ENCODE measurements at places on chromosomes 7 and 10. TPM values are rescaled to one million over a fixed set of nuclear protein-coding genes. Genes with fewer than 3 reads are reported as not detected.

Gene HTRA1
- 82.8 TPM for polyA plus RNA-seq

Gene NPSR1
- 0.23 TPM for polyA plus RNA-seq

Gene C10orf53
- polyA plus RNA-seq = 0.05 TPM

Gene CALHM1
- 0.05 TPM for polyA plus RNA-seq

Gene DTX2
- 50.3 TPM for polyA plus RNA-seq

Gene PALD1
- 10.3 TPM for polyA plus RNA-seq

Gene CRYGN
- 0.34 TPM for polyA plus RNA-seq

Gene LHFPL3
- 0.05 TPM for polyA plus RNA-seq

Gene KLF14
- polyA plus RNA-seq = 0.02 TPM

DNA sequence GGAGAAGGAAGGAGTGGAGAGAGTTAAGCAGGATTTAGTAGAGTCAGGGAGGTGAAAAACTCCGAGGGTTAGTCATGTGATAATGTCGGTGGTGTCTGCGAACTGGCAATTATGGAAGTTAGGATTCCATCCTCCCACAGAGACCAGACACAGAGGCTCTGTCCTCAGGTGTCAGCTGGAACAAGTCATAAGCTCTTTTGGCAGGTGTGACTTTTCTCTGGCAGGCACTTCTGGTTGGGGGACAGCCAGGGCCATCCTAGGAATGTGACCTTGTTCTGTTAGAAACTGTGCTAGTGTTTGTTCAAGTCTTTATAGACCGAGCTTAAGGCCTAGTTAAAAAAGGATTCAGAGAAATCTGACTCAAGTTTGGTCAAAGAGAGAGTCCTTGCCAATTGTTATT lies 371.0 kb downstream of the DPP6 start:
- DNase-seq = no peak

- DNase-seq = no peak
Observed at GRCh38 chr10:83917537-83918506, 221.5 kb upstream of the GHITM start.

DNA sequence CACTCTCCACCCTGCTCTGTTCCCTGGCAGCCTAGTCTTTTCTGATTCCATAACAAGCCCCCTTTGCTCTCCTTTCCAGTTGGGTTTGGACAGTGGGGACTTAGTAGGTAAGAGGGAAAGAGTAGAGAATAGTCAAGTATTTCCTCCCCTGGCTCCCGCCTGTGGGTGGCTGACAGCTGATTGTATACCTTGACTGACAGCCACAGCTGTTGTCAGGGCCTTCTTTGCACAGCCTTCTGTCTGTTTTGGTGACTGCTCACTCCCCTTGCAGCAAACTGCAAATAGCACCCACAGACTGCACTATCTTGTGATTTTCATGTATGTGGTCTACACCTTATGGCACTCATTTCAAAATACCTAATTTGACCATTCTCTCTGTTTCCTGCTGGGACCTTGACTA lies 486.3 kb downstream of the ACTR3B start:
- DNase-seq = no peak

- no peak for DNase-seq
Observed at GRCh38 chr7:64433590-64433989, 119.8 kb downstream of the ZNF736 start.

- no peak for DNase-seq
Observed at GRCh38 chr7:6172224-6172909, 100.1 kb downstream of the CYTH3 start.

DNA sequence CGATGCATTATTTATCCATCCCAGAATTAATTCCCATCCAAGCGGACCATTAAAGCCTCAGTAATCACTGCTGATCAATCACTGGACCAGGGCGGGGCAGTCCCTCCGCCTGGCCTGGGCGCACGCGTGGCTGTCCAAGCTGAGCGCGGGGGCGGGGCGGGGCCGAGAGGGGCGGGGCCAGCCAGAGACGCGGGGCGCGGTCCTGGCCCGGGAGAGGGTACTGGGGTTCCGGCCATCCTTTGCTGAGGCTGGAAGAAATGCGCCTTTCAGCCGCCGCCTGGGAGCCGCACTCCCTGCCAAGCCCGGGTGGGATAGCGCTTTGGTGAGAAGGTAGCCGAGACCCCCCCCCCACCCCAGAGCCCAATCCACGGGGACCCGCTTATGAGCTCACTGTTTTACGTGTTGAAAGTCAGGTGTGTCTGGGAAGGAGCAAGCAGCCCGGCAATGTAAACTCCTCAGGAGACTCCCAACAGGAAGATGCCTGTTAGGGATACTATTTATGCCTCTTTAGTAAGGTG lies at the start of gene ARHGAP22:
ARHGAP22 (minus strand) TSS at position 83 of the 518 bp plus-strand sequence. CDS start 277 bp downstream, outside the sequence.
- DNase-seq = no peak

GRCh38 chr10:79168210-79168609 lies 99.4 kb downstream of the ZMIZ1 start:
- DNase-seq = no peak

- no peak for DNase-seq
Observed at GRCh38 chr7:130441408-130441869, 623 bp upstream of the CEP41 start.

DNA sequence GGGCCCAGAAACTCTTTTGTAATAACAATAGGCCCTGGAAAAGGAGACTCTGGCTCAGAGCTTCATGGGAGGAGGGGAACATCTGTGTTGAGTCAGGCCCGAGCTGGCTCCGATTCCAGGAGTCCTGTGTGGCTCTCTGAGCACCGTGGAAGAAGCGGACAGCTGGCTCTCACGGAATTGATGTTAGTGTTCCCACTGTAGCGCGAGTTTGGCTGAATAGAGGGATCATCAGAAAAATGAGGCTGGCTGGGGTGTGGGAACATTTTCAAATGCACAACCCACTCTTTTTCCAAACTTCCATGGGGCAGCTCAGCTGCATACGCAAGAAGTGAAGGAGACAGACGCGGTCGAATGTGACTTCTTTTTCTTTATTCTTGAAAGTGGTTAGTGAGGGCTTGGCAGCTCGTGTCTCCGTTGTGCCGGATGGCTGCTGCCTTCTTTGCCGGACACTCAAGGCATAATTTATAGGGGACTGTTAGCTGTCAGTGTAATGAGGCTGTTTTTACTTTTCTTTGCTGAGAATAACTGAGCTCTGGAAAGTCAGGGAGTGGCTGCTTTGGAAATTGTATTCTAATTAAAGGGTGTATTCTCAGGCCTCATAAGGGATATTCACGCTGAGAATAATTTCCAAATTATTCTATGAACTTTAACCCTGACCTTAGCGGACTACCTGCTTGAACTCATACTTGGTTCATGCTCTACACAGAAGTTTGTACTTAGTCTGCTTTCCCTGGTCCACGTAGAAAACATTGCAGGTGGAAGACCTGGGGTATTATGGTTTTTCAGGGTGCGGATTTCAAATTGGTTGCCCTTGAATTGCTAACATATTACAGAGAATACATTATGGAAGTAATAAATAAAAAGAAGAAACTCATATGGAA lies 23.1 kb downstream of the MDFIC start:
- no peak for DNase-seq

GRCh38 chr7:52719677-52720076 lies 315.8 kb upstream of the POM121L12 start:
- no peak for DNase-seq

DNA sequence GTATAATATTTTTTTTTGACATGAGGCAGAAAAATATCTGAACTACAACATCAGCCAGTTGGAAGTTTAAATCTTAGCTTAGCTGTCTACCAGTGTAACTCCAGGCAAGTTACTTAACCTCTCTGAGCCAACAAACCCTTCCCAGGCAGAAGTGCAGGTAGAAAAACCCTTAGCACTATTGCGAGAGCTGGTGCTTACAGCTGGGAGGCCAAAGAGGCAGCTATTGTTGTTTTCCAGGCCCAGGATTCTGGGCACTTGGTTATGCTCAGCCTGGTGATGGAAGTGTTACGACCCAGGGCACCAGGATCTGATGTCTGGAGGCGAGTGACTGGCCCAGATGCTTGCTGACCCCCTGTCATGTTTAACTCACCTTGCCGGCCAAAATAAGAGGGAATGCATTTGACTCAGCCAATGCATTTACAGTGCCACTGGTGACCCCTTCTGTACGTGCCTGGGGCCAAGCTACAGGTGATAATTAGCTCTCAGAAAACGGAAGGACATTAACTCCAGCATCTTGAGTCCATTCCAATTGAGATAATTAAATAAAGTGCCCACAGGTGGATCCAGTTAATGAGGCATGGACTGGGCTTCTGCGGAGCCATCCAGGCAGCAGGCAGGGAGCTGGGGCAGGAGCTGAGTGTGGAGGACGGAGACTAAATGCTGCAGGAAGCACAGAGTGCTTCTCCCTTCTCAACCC lies 126.5 kb upstream of the HABP2 start:
- no peak for DNase-seq

DNA sequence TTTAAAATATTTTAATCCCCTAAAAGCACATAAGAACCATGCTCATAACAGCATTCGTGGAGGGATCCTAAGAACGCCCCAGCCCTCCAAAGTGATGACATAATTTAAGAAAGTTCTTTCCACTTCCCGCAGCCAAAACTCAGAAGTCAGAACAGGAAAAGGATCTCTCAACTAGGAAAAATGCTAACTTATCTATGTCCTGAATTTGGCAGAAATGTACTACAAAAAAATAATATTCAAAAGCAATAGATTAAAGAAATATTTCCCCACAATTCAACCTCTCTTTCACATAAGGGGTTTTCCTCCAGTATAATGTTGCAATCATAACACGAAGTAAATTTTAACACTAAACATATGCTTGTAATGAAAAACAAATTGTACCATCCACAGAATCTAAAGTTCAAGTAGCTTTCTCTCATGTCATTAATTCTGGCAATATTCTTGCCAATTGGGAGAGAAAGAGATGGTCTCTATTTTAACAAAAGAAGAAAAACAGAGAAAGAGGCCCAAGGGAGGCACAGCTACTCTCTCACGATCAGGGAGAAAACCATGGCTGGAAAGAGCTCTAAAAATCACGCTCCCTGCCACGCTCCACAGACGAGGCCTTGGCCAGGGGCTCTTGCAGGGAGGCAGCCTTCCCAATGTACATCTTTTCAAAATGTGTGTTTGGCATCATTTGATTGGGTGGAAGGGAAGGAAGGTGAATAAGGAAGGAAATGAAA lies 22.9 kb downstream of the ASB13 start:
- no peak for DNase-seq

GRCh38 chr10:61138708-61139591 lies 195.0 kb upstream of the RHOBTB1 start:
- no peak for DNase-seq

GRCh38 chr7:32223071-32223650 lies 153.0 kb upstream of the PDE1C start:
- DNase-seq = no peak

DNA sequence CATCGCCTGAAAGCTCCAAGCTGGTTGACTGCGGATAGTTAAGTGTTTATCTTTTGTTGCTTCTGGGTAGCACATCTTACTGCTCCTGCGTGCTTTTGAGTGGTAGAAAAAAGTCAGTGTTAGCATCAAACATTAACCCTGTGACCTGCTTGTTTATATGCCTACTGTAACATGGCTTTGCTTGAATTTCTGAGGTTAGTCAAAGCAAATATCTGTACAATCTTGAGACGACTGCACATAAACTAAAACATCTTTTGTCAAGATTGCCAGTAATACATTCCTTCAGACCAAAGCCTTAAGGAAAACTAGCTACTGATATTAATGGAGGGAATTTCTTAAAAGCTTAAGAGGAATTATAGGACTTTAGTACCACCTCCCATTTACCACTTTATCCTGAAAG lies 163.7 kb downstream of the BAMBI start:
- no peak for DNase-seq

DNA sequence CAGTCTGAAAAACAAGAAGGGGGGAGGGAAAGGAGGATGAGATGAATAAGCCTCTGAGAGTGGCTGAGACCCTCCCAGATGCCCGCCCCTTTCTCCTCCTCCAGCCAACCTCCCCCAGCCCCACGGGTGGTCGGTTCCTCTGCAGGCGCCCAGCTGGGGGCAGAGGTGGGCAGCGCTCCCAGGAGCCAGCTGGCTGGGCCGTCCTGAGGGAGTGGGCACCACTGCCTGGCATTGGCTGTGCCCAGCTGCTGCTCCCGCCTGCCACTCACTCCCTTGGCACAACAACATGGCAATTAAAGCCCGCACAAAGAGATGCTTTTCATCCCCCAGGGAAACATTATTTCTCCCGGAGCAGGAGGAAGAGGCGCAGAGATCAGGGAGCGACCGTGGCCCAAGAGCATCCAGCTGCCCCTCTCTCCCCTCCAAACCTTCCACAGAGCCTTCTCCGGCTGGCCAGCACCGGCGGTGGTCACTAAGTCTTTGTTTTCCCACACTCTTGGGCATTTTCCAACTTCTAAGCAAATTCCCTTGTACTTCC lies 107.2 kb downstream of the SPDYE5 start:
- no peak for DNase-seq

DNA sequence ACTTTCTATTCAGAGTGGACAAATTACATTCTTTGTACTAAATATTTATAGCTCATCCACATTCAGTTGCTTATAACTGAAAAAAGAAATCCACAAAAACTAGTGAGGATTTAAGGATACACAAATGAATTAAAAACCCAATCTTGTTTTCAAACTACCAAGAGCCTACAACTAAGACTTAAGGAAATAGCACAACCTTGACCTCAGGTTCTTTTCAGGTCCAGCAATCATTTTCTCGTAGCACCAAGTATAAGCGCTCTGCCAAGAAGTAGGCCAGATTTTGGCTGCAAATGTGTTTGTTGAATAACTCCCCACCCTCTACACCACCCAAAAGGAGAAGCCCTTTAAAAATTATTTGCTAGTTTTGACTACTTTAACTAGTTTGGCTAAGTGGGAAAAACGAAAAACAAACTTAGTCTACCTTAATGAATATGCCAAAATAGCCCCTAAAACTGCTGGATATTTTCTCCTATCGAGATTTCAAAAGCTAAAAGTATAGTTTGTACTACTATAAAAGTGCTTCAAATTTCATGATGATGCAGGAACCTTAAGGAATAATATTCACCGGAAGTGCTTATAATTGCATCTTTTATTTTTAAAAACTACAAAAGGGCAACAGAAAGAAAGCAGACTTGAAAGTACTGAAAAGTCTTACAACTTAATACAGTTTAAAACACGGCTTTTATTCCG lies 2.7 kb upstream of the KMT2E start:
- DNase-seq = no peak

GRCh38 chr10:85993840-85994507 lies 372.6 kb downstream of the GRID1 start:
- no peak for DNase-seq

DNA sequence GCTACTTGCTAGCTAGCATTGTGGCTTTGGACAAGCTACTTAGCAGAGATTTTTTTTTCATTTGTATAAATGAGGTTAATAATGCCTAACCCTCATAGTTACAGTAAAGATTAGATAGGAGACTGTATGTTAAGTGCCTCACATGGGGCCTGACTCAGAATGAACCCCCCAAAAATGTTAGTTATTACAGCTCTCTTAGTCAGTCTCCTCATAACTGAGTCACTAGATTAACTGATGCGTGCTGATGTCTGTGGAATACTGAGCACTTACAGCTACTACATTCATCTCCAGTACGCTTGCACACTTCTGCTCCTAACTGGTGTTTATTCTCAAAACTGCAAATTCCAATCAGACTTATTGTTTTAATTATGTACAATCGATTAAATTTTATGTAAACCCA lies 315.3 kb downstream of the SNX13 start:
- DNase-seq = no peak

DNA sequence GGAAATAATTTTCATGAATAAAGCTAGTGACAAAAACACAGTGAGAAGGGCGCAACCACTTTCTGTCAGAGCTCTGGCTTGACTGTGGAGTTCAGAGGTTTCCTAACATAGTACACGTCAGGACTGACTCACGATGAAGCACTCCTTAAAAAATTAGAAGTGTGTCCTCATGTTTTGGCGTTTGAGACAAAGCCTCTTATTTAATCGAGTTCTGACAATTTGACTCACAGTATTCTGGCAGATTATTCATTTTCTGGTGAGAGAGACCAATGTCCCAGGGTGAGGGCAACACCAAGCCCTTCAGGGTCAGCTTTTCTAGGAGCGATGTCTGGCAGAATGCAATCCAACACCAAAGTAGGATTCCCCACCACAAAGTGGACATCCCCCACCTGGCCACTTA lies 108.7 kb downstream of the DIP2C start:
- no peak for DNase-seq

Data from thymus (tissue), 14 donors.